T-cell (primary cell): ENCODE measurements at places on chromosomes 12 and 14.

- DNase-seq = no peak
These were observed 1104.7 kb downstream of the SLC6A15 start for GRCh38 chr12:83807871-83808270.

DNA sequence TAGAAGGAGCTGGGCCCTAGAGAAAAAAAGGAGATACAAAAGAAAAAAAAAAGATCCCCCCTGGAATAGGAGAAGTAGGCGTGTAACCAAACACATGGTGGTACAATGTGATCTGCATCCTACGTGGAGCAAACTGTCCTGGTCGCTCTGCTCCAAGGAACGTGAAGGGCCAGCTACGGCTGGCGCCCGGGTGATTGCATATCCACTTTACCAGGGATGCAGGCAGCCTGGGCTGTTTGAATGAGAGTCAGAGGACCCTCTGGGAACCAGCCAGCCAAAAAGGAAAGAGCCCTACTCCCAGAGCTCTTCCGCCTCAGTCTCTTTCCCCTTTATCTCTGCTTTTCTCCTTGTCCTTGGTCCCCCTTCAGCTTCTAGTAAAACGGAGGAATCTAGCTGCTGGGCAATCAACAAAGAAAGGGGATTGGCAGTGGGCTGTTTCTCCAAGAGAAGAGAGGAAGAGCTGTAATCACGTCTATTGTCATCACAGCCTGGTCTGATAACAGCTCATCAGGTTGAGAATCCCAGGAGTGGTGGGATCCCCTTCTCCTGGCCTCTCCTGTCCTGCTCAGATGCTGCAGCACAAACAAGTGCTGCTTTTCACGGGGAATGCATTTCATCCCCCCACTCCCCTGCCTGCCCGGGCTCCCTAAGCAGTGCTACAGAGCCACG is 156.0 kb downstream of the ADCK1 start:
- DNase-seq = no peak

DNA sequence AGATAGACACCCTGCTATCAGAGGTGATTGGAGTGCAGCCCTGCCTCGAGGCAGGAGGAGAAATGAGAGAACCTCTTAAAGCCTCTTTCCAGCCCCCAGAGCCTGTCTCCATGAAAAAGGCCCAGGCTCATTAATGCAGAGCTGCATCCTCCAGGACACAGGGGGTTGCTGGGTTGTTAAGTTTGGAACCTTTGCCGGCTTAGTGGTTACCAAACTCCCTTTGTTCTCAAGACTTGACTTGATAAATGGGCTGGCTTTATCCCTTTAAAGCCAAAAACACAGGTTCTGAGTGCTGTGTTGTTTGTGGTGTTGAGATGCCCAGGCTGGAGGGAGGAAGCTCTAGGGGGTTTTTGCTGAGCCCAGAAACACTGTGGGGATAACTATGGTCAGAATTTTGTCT is 71.0 kb downstream of the DAD1 start:
- no peak for DNase-seq

DNA sequence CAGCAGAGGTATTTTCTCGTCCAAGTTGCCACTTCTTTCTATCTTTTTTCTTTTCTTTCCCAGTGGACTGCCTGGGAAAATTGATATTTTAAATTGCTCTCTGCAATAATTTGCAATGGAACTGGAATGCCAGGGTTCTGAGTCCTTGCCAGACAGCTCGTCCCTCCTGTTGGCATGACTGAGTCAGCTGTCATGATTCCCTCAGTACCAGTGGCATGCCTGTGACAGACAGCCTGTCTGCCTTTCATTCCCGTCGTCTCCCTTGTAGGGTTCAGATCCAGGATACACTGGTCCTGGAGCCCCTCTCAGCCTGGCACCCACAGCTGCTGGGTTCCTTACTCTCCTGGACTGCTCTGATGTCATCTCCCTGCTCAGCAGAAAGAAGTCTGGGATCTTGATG is 84.8 kb downstream of the PTPN11 start:
- no peak for DNase-seq

DNA sequence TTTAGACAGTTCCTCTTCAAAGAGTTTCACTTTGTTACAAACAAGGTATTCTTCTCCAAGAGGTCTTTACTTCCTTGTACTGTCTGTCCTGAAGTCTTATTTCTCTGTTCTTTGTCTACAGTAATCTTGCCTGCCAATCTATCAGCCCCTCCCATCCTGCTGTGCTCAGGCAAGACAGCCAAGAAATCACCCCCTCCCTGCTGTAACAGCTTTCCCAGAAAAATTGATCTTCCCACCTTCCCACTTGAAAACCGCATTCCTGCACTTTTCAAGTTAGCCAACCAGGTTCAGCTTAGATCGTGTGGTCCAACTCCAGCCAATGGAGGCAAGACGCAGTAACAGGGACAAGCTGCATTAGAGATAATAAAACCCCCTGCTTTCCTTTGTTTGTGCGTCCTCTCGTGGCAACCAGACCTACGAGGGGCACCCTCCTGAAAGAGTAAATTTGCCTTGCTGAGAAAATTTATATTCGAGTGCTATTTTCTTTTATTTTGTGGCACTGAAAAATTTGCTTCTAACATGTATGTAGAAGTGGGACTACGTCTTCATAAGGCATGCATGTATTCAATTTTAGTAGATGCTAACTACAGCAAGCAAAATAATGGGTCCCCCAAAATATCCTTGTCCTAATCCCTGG is 46.5 kb upstream of the ESR2 start:
- no peak for DNase-seq

DNA sequence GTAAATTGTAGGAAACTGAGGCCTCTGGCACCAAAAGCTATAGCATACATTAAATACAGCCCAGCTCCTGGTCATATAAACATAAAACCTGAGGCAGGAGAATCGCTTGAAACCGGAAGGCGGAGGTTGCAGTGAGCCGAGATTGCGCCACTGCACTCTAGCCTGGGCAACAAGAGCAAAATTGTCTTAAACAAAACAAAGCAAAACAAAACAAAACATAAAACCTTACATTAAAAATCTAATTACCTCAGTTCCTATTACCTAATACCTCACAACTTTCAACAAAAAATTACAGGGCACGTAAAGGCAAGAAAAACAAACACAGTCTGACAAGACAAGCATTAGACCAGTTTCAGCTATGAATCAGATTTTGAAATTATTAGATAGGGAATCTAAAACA is 36.7 kb downstream of the TMEM116 start:
- DNase-seq = no peak

DNA sequence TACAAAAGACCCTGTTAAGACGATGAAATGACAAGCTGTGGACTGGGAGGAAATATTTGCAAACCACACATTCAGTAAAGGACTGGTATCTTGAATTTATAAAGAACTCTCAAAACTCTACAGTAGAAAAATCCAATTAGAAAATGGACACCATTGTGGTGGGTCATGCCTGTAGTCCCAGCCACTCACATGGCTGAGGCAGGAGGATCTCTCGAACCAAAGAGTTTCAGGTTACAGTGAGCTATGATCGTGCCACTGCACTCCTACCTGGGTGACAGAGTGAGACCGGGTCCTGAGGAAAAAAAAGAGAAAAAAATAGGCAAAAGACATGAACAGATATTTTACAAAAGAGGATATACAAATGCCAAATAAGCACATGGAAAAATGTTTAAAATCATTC is 41.9 kb downstream of the TTC6 start:
- DNase-seq = no peak

DNA sequence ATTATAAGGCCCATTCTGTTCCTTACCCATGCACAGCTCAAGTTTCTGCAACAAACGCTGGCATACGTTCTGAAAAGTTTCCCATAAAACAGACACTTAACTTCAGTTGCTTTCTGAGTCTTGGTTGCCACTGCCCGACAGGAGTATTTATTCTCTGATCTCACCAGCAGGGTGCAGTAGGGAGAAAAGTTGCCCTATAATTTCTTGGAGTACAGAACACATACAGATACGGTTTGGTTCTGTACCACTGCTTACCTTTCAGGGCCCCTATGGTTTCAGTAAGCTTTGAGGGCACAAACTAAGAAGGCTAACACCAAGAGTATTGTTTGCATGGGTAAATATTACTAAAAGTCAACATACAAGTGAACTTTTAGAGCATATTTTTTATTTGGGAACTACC is 77.9 kb downstream of the SPATA7 start:
- DNase-seq = no peak

DNA sequence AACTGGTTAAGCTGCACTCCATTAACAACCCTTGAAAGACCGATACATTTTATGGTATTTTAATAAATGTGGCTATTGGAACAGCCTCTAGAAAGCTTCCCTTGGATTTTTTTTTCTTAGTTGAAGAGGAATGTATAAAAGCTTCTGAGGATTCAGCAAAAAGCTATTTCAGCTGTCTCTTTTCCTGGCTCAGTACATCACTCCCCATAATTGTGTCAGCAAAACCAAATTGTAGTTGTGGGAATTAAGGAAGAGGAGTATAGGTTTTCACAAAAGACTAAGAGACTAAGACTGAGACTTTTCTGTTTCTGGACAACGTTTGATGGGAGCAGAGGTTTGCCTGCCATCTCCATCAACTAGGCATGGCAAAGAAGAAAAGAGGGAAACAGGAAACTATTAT is 106.5 kb downstream of the C12orf50 start:
- no peak for DNase-seq

GRCh38 chr14:60658909-60659585 is 9.8 kb upstream of the SIX1 start:
- no peak for DNase-seq

- DNase-seq = no peak
These were observed 45.4 kb upstream of the NR2C1 start for GRCh38 chr12:95118788-95119179.

- DNase-seq = no peak
These were observed 276.5 kb upstream of the AMIGO2 start for GRCh38 chr12:47356129-47356700.

GRCh38 chr12:122646517-122647217 is 56.5 kb downstream of the HCAR2 start:
- DNase-seq = no peak

- DNase-seq = no peak
These were observed 125.5 kb downstream of the ZFP36L1 start for GRCh38 chr14:68667313-68667791.

GRCh38 chr14:20597108-20597507 is 5.9 kb upstream of the RNASE12 start:
- DNase-seq = no peak

- peak; percentile 13 for DNase-seq
These were observed at the start of gene LRRK2 for GRCh38 chr12:40224439-40225291. LRRK2 (plus strand) TSS chr12:40224997; CDS start chr12:40225132, 135 bp downstream.

- no peak for DNase-seq
These were observed 330.4 kb downstream of the MED13L start for GRCh38 chr12:115946867-115947695.

GRCh38 chr12:123363390-123363739 is 1.3 kb downstream of the SBNO1 start:
- DNase-seq = no peak

- no peak for DNase-seq
These were observed 13.9 kb upstream of the TCP11L2 start for GRCh38 chr12:106288494-106289195.

- no peak for DNase-seq
These were observed 9.7 kb upstream of the RPS26 start for GRCh38 chr12:56031987-56032386.

DNA sequence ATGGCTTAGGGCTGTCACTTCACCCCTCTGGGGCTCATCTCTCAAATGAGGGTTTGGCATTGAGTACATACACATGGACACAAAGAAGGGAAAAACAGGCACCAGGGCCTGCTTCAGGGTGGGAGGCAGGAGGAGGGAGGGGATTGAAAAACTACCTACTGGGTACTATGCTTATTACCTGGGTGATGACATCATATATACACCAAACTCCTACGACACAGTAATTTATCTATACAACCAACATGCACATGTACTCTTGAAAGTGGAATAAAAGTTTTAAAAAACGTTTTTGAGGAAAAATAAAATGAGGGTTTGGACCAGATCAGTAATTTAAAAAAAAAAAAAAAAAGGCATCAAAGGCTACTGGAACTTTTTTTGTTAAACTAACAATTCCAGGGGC is 3.6 kb upstream of the TC2N start:
- DNase-seq = no peak

DNA sequence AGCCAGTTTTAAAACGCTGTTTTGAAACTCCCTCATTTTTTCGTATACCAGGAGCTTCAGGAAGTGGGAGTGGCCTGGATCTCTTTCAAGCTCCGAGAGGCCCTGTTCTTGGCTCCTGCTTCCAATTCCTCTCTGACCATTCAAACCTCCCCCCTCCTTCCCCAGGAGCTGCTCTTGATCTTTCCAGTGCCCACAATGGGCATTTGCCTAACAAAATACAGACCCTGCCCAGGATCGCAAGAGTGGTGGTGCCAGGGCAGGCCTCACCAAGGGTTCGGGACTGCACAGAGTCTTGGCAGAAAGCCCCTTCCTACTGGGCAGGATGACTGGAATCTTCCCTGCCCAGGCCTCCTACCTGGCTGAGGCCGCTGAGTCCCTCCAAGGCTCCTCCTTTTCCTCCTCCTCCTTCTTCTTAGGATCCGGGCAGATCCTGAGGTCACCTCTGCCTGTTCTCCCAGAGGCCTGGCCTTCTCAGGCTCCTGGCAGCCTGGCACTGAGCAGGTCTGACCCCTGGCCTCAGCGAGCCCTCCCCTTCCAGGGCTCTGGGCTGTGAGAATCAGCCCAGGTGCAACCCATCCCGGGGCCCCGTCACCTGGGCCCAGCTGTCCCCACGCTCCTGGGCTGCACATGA is 46.9 kb upstream of the NOS1 start:
- no peak for DNase-seq

DNA sequence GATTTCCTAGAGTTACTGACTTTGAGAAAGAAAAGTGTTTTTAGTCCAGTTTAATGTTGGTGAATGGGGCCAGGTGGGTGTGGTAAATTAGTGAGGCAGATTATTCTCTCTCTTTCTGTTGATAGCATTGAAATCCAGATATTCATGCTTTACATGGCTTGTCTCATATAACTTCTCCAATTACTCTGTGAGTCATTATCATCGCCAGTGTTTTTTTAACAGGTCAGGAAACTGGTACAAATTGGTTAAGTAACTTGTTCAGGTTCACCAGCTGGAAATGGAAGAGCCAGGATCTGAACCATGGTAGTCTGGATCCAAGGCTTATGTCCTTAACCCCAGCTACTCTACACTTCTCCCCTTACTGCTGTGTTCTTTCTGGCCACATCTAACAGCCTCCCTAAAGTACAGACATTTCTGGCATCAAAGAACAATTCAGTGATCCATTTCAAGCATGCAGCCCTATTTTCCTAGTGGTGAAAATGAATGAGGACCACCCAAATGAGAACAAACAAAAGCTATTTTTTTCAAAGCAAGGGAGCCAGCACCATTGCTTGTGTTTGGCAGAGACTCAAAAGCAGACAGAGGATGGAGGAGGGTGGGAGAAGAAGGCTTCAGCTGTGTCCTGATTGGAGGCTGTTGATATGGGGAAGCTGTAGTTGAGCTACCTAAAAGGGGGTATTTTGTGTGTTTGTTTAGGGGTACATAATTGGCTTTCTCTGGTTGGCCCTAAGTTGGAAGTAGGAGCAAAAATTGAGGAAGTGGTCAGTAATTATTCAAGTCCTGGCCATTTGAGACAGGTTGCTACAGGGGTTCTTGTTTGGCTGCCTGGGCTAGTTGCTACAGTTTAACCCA is 1.7 kb downstream of the IRAK3 start:
- no peak for DNase-seq
